AG04449 (cell line): ENCODE measurements at places on chromosomes 13 and 19.
A peak's percentile ranks its signal among the peaks of the same experiment; 100 is the strongest.

- DNase-seq = no peak
These were observed 97.5 kb downstream of the DIAPH3 start for GRCh38 chr13:60066226-60066625.

DNA sequence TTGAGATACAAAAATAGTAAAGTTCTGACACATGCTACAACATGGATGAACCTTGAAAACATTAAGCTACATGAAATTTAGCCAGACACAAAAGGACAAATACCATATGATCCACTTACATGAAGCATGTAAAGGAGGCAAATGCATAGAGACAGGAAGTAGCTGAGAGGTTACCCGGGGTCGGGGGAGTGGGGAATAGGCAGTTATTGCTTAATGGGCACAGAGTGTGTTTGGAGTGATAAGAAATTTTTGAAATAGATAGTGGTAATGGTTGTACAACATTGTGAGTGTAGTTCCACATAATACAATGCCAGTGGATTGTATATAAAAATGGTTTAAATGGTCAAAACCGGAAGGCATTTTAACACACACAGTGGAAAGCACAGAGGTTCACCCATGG lies 4.3 kb downstream of the N4BP2L1 start:
- DNase-seq = no peak

- DNase-seq = no peak
These were observed 7.1 kb downstream of the FOSB start for GRCh38 chr19:45474606-45475521.

GRCh38 chr19:18612051-18612771 lies 459 bp upstream of the TMEM59L start:
- no peak for DNase-seq

GRCh38 chr13:50888362-50888761 lies 21.2 kb upstream of the RNASEH2B start:
- DNase-seq = no peak

DNA sequence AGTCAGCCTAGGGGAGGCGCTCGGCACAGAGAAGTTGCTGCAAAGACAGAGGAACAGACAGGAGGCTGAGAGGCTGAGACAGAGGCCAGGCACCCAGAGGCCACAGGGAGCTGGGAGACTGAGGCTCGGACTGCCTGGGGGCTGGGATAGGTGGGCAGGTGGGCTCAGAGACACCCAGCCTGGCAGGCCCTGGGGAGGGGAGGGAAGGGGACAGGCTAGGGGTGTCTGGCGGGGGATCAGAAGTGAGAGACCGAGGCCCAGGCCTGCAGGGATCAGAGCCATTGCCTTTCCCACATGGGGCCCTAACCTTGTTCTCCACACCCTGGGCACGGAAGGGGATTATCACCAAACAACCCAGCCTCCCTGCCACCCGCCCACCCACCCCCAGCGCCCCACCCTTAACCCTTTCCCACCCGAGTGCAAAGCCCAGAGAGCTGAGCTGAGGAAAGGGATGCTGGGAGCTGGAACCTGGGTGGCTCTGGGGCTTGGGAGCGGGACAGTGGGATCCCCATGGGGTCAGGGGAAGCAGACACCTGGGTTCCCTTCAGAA lies 1.3 kb downstream of the NTN5 start:
- DNase-seq = no peak

- DNase-seq = no peak
These were observed 114.3 kb upstream of the TDRD3 start for GRCh38 chr13:60282708-60283107.

GRCh38 chr13:42812316-42812715 lies 30.9 kb downstream of the FAM216B start:
- DNase-seq = no peak

DNA sequence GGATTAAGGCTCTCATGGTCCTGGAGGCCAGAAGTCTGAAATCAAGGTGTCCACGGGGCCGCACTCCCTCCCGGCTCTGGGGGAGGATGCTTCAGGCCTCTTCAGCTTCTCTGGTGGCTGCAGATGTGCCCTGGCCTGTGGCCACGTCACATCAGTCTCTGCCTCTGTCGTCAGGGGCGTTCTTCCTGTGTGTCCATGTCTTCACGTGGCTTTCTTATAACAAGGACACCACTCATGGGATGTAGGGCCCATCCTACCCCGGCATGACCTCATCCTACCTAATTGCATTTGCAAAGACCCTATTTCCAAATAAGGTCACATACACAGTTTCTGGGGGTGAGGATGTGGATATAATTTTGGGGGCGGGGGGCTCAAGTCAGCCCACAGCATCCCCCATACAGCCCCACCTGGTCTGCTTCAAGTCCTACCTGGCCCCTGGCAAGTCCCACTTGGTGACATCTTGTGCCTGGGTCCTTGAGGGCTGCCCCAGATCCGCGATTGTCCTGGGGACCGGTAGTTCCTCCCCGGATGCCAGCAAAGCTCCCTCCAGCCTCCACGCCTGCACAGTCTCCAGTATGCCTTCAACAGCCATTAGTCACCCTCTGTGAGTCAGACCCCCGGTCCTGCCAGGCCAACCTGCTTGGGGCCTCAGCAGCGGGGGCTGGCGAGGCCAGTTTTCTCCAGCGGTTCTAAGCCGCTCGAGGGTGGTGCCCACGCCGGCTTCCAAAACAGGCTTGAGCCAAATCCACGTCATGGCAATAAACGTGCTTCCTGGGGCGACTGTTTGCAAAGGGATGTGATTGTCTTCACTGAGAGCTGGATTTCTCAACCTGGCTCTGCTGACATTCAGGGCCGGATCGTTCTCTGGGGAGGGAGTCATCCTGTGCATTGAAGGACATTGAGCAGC lies 32.2 kb downstream of the MYO9B start:
- DNase-seq = peak; percentile 83

GRCh38 chr13:101120007-101120406 lies 296.3 kb downstream of the NALCN start:
- no peak for DNase-seq

DNA sequence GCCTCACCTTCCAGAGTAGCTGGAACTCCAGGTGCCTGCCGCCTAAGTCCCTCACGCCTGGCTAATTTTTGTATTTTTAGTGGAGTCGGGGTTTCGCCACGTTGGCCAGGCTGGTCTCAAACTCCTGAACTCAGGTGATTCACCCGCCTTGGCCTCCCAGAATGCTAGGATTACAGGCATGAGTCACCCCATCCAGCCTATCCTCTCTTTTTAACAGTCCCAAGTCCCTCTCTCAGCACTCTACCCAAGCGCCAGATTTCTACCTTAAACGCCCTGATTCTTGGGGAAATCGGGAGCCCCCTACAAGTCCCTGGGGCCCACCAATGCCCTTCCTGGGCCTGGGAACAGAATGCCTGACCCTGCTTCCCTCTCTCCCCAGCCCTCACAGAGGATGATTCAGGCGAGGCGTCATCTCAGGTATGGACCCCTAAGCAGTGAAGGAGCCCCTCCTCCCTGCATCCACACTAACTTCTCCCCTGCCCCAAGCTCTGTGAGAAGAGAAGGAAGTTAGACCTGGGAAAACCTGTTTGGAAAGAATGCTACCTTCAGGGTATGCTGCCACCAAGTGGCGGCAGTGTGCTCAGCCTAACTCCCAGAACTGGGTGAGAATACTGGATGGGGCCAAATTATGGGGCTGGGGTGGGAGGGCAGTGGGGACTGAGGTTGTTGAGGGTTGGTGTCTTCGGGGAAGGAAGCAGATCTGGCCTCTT lies 20.8 kb upstream of the EBI3 start:
- no peak for DNase-seq

- no peak for DNase-seq
These were observed 38.7 kb upstream of the FARP1 start for GRCh38 chr13:98103942-98104880.

DNA sequence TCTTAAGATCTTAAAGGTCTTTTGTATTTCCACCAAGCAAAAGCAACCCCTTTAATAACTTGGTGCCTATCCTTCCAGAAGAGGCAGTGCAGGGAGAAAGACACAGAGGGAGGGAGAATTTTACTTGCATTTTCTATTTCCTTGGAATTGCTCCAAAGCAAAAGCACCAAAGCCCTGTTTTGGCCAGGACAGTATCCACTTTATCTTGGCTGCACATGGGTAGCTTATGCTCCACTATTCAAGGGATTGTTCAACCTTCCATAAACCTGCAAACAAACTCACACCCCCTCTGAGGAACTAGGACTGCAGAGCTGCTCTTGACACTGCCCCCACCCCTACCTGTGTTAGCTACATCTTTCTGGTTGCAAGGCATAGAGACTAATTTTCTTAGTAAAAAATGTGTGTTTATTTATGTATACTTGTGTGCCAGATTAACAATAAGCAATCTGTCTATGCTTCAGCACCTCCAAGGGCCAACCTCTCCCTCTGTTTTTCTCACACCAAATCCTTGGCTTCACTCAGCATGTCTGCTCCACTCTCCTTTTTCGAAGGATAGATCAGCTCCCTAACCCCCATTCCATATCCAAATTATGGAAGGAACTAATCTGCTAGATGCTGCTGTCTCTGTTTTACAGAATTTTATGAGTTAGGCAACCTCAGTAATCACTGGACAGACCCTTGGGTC lies 68.1 kb upstream of the KLF12 start:
- DNase-seq = no peak

DNA sequence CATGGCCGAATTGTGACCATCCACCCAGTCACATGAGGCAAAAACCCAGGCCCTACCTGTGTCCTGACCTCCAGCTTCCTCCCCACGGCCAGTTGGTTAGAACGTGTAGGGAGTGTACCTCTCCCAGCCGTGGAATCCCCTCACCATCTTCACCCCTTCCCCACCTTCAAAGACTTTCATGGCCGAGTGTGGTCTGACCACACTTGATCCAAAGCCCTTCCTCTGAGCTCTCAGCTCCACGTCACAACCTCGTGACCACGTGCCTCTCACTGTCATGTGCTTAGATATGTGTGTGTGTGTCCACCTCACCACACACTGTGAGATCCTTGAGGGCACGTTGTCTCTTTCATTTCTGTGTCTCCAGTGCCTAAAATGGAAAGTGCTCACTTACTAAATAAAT lies 48.6 kb upstream of the UBE2L5 start:
- DNase-seq = no peak

GRCh38 chr19:42254089-42254849 lies 659 bp downstream of the ERF start:
- no peak for DNase-seq

DNA sequence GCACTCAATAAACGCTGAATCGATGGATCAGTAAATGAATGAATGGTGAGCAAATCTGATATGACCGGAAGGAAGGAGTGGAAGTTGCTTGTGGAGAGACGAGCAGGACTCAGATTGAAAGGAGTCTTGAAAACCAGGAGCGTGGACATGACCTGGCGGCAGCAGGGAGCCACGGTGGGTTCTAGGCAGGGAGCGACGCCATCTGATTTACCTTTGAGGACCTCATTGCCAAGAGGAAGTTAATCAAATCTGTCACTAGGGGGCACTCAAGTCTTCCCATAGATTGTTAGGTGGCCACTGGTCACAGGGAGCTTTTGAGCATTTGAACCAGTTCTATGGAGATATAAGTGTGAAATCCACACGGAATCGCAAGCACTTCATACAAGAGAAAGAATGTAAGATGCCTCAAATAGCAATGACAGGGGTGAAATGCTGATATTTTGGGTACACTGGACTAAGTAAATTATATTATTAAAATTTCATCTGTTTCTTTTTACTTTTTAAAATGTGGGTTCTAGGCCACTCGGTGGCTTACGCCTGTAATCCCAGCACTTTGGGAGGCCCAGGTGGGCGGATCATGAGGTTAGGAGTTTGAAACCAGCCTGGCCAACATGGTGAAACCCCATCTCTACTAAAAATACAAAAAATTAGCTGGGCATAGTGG lies 9.2 kb upstream of the FBN3 start:
- DNase-seq = peak; percentile 24

DNA sequence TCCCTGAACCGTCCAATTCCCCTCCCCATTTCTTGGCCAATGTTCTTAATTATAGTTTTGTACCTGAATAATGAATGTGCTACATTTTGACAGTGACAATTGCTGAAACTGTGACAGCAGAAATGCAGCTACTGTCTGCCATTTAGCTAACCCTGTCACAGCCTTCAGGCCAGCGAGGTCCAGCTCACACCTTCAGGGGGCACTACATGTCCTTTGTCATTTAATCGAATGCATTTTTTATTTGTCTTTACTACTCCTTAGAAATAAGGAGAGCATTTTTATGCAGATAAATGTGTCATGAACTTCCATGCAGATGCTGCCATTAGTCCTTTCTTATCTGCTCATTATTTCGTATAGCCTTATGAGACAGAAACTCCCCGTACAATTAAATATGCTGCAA lies 159.9 kb downstream of the MZT1 start:
- DNase-seq = no peak

DNA sequence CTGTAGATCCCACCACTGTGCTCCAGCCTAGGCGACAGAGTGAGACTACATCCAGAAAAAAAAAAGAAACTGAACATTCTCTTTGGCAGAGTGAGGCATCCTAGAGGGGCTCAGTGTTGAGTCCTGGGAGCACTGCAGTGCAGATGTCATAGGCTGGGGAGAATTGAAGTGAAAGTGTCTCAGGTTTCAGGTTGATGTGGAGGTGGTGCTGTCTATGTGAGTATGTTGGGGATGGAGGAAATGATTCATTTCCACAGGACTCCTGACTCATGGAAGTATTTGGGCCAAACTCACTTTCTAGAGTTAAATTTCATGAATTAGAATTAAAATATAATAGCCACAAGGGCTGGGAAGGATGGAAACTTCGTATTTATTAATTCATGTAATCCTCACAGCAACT lies 134.4 kb upstream of the TSC22D1 start:
- peak; percentile 78 for DNase-seq

- no peak for DNase-seq
These were observed 24.6 kb upstream of the ATP8A2 start for GRCh38 chr13:25347151-25347550.

- no peak for DNase-seq
These were observed 95.3 kb upstream of the TNFSF11 start for GRCh38 chr13:42478531-42479156.

- no peak for DNase-seq
These were observed 23.0 kb upstream of the OLFM4 start for GRCh38 chr13:53005626-53006025.

GRCh38 chr13:51223560-51224270 lies 1.5 kb downstream of the FAM124A start:
- no peak for DNase-seq

DNA sequence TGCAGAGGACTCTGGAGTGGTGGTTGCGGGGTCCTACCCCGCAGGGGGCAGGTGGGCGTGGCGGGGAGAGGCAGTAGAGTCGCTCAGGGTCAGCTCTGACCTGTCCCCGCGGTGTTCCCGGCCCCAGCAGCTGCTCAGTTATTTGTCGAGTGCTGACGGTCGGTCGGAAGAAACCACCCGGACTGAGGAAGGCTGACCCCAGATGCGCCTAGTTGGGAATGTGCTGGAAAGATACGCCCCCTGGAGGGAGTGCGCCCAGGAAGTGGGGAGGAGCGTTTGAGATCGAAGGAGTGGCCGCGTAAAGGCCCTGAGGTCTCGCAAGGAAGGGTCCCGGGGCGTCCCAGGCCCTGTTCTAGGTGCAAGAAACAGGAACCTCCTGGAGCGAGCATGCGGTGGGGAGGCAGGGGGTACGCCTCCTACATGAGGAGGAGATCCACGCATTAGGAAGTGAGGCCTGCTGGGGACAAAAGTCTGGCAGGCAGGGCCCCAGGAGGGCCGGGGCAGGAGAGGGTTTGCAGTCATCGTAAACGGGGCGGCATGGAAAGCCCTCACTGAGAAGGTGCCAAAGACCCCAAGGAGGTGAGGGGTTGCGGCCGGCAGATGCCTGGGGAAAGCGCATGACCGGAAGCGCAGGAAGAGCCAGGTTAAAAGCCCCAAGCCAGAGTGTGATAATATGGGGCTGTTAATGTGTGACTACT lies 9.2 kb downstream of the CCDC8 start:
- no peak for DNase-seq

- DNase-seq = no peak
These were observed 11.7 kb downstream of the SYDE1 start for GRCh38 chr19:15118789-15119494.

- no peak for DNase-seq
These were observed 72.5 kb downstream of the ZNF708 start for GRCh38 chr19:21256722-21257121.
